Renal cortex interstitium (tissue), 15 donors: ENCODE measurements at places on chromosomes 16 and 17.

DNA sequence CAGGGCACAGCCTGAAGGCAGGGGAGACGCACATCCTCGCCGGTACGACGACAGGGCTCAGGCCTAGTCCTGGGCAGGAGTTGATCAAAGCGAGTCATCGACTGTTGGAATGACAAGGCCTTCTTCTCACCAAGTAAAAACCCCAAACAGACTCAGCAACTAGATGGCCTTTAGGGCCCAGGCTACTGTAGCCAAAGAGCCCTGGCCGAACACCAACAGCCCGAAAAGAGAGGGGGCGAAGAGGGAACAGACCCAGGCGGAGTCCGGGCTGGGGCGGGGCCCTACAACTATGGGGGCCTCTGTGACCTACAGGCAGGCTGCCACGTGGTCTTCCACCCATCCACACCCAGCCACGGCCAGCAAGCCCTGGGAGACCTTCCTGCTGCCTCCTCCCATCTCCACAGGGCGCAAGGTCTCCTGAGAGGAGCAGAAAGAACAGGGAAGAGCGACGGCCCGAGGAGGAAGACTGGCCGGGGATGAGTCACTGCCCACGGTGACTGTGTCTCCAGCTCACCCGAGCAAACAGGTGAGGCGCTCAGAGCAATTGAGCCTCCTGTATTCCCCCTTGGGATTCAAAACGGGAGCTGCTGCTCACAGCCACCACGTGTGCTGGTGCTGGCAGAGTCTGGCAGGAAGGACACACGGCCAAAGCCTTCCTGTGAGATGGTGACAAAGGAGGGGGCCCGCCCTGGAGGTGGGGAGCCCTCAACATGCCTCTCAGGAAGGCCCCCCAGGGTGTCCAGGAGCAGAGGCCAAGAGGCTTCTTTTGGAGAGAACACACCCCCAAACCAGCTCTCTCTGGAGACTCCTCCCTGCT, 17.7 kb downstream of the SLC16A3 start:
- DNase-seq: no peak

DNA sequence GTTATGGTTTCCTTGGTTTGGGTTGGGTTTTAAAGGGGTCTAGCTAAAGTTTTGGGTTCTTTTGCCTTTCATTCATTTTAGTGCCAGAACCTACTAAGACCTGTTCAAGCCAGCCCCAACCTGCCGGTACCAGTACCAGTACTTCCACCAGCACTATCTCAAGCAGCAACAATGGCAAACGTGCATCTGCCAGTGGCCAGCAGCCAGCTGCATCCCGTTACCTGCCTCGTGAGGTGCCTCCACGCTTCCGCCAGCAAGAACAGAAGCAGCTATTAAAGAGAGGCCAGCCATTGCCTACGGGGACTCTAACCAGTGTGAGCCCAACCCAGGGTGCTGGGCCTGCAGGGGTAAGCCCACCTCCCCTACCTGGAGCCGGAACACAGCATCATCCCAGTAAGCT, 72.9 kb downstream of the TNRC6C start:
- no peak for DNase-seq

DNA sequence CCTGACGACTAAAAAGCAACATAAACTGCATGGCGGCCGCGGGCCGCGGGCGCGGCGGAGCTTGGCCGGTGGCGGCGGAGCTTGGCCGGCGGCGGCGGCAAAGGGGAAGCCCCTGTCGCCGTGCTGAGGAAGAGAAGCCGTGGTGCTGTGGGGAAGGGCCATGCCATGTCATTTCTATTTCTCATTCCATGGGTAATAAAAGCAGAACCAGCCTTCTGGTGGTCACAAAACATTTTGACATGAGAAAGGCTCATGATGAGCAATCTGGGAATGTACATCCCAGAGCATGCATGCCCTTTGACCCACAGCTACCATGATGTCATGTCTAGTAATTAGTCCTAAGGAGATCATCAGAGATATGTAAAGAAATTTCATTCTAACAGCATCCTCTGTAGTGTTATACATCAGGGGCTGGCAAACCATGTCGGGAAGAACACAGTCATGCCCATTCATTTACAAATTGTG, 23.9 kb upstream of the HEATR6 start:
- DNase-seq: no peak

DNA sequence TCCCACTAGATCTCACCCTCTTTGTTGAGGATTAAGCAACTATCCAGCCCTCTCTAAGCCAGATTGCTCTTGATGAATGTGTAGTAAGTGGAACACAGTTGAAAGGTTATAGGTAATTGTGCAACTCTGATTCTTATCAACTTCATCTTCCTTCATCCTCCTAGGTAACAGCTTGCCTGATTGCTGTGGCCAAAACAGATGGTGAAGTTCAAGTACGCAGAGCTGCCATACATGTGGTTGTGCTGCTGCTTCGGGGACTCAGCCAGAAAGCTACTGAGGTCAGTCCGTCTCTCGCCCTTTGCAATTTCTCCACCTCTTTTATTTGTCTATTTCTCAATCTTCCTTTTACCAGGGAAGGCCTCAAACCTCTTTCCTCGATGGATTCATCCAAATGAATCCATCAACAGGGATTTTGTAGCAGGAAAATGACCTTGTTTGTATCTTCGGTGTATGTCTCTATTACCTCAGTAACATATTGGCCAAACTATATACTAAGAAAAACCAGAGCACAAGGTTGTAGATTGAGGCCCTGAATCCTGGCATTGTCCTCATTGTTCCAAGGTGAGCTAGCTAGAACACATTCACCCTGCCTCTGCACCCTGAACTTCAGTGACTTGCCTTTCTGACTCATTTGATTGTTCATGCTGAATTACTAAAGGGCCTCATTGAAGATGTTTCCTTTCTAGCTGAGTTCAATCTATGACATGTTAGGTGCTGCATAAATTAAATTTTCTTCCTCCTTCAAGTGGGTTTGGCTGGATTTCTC, 65.1 kb upstream of the HAS3 start:
- no peak for DNase-seq

DNA sequence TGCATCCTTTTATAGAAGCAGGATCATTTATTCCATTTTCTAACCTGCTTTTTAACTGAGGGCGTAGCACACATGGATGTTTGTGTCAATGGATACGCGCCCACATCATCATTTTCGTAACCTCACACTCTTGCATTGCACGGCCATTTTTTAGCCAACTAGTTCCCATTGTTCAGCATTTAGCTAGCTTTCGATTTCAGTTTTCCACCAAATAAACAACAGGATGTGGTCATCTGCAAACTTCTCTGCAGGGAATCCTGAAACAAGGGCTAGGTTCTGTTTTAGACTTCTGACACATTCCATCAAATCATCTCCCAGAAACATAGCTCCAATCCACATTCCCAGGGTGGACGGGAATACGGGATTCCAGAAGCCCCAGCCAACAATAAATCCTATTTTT, 6.4 kb downstream of the CYB561 start:
- no peak for DNase-seq

GRCh38 chr17:36468903-36469635, 17.4 kb upstream of the ZNHIT3 start:
- DNase-seq: no peak

DNA sequence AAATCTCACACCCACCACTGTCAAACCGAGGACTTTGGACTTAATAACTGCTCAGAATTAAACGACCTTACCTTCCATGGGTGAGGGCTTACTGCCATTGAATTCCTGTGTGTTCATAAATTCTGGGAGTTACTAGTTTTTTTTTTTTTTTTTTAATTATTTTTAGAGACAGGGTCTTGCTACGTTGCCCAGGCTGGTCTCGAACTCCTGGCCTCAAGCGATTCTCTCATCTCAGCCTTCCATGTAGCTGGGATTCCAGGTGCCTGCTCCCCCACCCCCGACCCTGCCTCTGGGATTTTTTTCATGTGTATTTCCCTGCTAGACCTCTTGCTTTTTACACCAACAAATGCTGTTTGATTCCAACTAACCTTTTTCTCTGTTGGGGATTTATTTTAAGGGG, 14.9 kb upstream of the CD300A start:
- DNase-seq: no peak

- DNase-seq: no peak
Observed at GRCh38 chr17:34883106-34884000, 77.9 kb downstream of the CCT6B start.

DNA sequence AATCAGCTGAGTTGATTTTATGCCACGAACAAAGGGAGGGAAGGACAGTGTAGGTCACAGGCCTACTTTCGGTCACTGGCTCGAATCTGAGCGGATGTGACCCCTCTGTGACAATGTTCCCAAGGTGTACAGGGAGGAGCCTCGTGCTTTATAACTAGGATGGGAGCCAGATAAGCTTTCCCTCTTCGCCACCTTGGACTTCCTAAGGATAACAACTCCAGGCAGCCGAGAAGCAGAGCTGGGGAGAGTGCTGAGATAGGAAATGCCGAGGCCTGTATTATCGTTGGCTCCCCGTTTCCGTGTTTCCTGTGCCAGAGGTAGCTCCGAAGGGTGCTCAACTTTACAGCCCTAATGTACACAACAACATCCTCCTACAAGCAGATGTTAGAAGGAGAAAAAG, 217.8 kb upstream of the IRX3 start:
- no peak for DNase-seq

DNA sequence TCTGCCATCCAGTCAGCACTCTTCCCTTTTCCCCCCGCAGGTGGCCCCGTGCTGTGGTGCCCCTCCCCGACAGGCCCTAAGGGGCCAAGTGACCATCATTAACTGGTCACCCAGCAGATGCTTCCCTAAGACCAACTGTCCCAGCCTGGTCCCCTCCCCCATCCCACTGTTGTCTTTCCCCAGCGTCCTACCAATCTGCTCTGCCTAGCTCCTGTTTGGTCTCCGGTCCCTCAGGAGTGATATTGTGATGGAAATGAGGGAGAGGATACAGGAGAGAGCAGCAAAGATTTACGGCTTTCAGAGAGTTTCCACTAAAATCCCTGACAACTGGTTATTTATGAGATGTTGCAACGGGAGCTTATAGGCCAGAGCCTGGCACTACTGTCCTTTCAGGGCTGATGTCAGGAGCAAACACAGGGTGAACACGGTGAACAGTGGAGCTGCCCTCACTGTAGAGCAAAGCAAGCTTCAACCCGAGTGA, 1.4 kb upstream of the TTLL6 start:
- DNase-seq: no peak

- no peak for DNase-seq
Observed at GRCh38 chr17:266219-266618, 84.8 kb upstream of the DOC2B start.

DNA sequence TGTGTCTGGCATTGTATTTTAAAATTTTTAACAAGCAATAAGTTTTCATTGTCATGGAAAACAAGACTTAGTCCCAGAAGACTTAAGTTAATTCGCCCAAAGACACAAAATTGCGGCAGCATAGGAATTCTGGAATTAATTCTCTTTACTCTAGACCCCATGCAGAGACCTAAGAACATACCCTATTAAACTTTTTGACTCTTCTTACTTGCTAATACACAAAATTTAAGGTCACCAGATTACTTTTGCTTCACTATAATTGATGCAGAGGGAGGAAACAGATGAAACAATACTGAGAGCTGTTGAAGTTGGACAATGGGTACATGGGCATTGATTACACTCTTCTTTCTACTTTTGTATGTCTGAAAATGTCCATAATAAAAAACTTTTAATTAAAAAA, 12.6 kb downstream of the HELZ start:
- DNase-seq: no peak

GRCh38 chr16:72985995-72986394, 61.9 kb downstream of the ZFHX3 start:
- DNase-seq: no peak

DNA sequence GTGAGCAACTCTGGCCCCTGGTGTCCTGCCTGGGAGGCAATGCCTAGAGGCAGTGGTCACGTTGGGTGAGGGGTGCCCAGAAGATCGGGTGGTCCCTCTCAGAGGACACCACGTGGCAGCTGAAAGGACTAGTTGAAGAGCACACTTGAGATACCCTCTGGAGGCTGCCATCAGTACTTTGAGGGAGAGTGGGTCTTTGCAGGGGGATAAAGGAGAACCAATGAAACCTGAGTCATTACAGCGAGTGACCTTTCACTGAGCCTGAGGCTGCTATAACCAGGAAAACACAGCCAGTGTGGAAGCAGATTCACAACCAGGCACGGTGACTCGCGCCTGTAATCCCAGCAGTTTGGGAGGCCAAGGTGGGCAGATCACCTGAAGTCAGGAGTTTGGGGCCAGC, 18.9 kb downstream of the CA4 start:
- DNase-seq: no peak

DNA sequence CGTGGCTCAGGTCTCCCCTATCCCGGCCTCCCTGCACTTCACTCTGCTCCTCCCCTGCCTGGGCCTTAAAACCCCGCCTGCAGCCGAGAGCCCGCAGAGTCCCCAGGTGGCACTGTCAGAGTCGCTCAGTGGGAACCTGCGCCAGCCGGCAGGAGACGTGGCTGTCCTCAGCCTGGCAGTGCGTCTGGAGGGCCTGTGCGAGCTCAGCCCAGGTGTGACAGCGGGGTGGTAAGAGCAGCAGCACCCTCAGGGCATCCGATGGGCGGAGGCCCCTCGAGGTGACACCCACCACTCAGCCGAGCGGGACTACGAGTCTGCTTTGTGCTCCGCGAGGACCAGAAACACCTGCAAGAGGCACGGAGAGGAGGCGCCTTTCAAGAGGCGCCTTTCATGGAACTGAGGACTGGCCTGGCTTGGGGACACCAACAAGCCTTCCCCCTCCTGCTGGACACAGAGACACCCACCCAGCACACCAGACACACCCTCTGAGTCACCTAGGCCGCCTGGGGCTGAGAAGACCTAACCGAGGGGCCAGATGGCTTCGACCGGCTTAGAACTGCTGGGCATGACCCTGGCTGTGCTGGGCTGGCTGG, at the start of gene CLDN9:
Gene CLDN9 (plus strand): TSS at position 96 of the 593 bp plus-strand sequence. CDS start 440 bp downstream, at position 536.
- no peak for DNase-seq

DNA sequence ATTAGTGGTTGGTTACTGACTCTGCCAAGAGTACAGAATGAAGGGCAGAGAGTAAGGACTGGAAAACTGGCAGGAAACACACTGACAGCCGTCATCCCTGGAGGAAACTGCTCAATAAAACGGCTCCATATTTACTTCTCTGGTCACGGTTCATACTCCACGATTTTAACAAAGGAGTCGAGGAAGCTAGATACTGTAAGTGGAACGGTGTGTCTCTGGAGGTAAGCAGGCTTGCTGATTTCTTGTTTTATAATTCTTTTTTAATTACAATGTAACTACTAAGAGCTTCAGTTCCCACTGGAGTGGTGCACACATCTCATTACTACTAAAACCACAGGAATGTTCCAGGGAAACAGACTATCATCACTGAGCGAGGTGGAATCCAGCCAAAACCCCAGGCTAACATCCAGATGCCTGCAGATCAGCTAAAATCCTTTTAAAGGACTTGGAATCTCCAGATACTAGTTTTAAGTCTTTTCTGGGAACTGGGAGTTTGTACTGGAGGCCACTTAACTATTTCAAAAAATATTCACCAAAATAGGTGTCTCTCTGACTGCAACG, 17.8 kb downstream of the SERPINF1 start:
- no peak for DNase-seq

GRCh38 chr16:84821728-84822689, 2.2 kb downstream of the CRISPLD2 start:
- no peak for DNase-seq
